ENCODE measurements at places on chromosomes 16 and 17.

GRCh38 chr17:35942588-35943186, 826 bp downstream of the LYZL6 start:
- DNase-seq: no peak

- DNase-seq: no peak
Observed at GRCh38 chr17:17309356-17309755, 6.2 kb downstream of the NT5M start.

- no peak for DNase-seq
Observed at GRCh38 chr16:85206472-85207356, 94.4 kb upstream of the CIBAR2 start.

GRCh38 chr16:85174871-85175723, 62.8 kb upstream of the CIBAR2 start:
- no peak for DNase-seq
